ENCODE measurements at places on chromosomes 2 and 18. TPM values are rescaled to one million over a fixed set of nuclear protein-coding genes. Genes with fewer than 3 reads are reported as not detected.

Gene OBSL1
- 14.8 TPM for polyA plus RNA-seq

Gene MERTK
- polyA plus RNA-seq, result 0.14 TPM

Gene TEKT4
- not detected for polyA plus RNA-seq

Gene HTR2B
- not detected for polyA plus RNA-seq

Gene CHN1
- 2.2 TPM for polyA plus RNA-seq

Gene GPATCH11
- 2.5 TPM for polyA plus RNA-seq

Gene NRP2
- 9.1 TPM for polyA plus RNA-seq

Data from keratinocyte (primary cell).